NAMALWA (cell line): ENCODE measurements at places on chromosomes 12 and 14.

DNA sequence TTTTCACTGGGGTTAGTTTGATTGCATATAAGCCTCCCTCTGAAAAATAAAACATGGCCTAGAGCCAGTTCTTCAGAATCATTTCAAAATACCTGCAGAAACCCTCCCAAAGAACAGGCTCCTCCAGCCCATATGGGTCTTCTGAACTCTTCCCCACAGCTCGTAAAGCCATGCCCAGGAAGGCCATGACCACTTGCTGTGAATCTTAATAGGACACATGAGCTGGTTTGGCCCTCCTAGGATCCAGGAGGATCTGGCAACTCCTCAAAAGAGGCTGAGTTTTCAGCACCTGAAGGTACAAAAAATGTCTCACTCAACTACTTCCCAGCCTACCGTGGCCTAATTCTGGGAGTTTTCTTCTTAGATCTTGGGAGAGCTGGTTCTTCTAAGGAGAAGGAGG, 2.4 kb downstream of the MYBPC1 start:
- no peak for DNase-seq

- DNase-seq, result no peak
Measured at GRCh38 chr12:81083906-81084513, 6.1 kb downstream of the ACSS3 start.

DNA sequence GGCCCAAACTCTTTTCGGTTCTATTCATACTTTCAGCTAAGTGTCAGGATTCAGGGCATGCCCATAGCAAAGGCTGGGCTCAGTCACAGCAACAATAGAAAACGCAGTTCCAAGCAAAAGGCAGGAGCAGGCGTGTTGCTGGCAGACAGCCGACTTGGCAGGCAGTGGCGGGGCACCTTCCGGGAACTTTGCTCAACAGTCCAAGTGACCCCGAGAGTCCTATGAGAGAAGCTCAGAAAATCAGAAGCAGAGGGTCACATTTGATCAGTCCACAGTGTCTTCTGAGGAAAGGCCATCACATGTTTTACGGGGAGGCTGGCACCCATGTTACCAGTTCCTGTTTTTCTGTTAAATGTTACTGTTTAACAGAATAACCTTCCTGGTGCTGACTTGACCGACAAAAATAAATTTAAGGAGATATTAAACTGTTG, 115.0 kb downstream of the DACT1 start:
- DNase-seq, result no peak

DNA sequence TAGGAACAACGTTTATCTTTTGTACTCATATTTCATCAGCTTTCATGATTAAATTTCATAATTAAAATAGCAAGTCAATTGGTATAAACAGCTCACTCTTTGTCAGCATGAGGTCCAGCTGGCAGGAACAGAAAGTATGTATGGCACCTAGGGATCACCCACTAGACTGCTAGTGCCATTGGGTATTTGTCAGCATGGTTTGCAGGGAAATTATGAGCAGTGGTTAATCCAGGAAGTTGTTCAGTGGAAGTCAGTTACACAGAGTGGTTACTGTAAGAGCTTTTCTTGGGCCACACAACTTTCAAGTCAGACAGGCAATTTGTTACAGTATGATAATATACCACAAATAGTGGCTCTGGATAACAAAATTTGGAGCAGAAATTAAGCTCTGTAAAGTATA, 340.3 kb upstream of the RGS6 start:
- DNase-seq, result no peak

- DNase-seq, result no peak
Measured at GRCh38 chr14:76217179-76217578, 65.5 kb downstream of the GPATCH2L start.

- DNase-seq, result no peak
Measured at GRCh38 chr14:81137316-81137715, 83.4 kb downstream of the GTF2A1 start.
